Smooth muscle cell of the umbilical artery (primary cell): ENCODE measurements at places on chromosomes 3 and 15. TPM values are rescaled to one million over a fixed set of nuclear protein-coding genes. Genes with fewer than 3 reads are reported as not detected.

ATP13A4 gene
- total RNA-seq = 0.46 and 0.89 TPM in 2 replicates

MYRIP gene
- total RNA-seq = 0.05 TPM in 1 of 2 replicates, not detected in the other

CPB1 gene
- total RNA-seq = not detected in 2 replicates

SCG5 gene
- 30.9 TPM in 2 replicates for total RNA-seq

SAMMSON gene
- total RNA-seq = under 0.01 TPM in 1 of 2 replicates, not detected in the other

MYLK gene
- 238 and 291 TPM in 2 replicates for total RNA-seq

LRRC49 gene
- total RNA-seq = 19.0 and 28.2 TPM in 2 replicates

TRPM1 gene
- total RNA-seq = not detected in 2 replicates

CLDN16 gene
- total RNA-seq = under 0.01 and 0.23 TPM in 2 replicates

EIF3J gene
- total RNA-seq = 46.9 and 71.1 TPM in 2 replicates

KLF15 gene
- 0.59 TPM in 1 of 2 replicates, not detected in the other for total RNA-seq

SLC6A1 gene
- total RNA-seq = under 0.01 and 0.05 TPM in 2 replicates

CCDC33 gene
- total RNA-seq = 0.28 and 0.30 TPM in 2 replicates

ZIC1 gene
- total RNA-seq = not detected in 2 replicates

MASP1 gene
- total RNA-seq = 8.5 and 25.5 TPM in 2 replicates

TRH gene
- total RNA-seq = not detected in 2 replicates

ARPP21 gene
- not detected in 2 replicates for total RNA-seq

PYGO1 gene
- 10.1 and 10.4 TPM in 2 replicates for total RNA-seq

AMIGO3 gene
- 0.30 TPM in 1 of 2 replicates, not detected in the other for total RNA-seq

CNTN4 gene
- 0.59 TPM in 1 of 2 replicates, not detected in the other for total RNA-seq

PDHB gene
- 92.1 and 122 TPM in 2 replicates for total RNA-seq

TRPC1 gene
- 31.5 and 35.5 TPM in 2 replicates for total RNA-seq

ACAD9 gene
- 34.4 and 41.1 TPM in 2 replicates for total RNA-seq

AADACL2 gene
- total RNA-seq = not detected in 2 replicates

TIGIT gene
- total RNA-seq = not detected in 2 replicates
